ENCODE measurements at places on chromosomes 6 and 20.

DNA sequence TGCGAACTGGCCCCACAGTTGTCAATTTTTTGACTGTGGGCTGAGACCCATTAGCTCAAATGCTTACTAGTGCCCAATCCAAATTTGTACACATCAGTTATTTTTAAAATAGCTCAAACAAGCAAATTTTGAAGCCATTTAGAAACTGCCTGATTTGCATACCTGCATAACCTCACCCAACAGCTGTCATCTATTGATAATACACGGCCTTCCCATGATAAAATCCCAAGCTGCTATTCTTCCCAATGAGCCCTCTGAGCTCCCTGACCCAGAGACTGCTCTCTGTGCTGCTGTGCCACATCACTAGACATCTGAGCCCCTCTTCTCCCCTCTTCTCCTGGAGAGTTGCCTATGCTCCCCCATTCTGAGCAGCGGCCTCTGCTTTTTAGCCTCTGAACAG is 140.5 kb upstream of the EEF1E1 start:
- no peak for DNase-seq

- no peak for DNase-seq
Observed at GRCh38 chr6:133114973-133115372, 126.2 kb upstream of the EYA4 start.

GRCh38 chr6:123064038-123064437 is 68.0 kb downstream of the CLVS2 start:
- no peak for DNase-seq

- no peak for DNase-seq
Observed at GRCh38 chr6:43630980-43631619, 2.0 kb upstream of the GTPBP2 start.

- DNase-seq, result no peak
Observed at GRCh38 chr6:114064862-114065261, 93.9 kb upstream of the HDAC2 start.

DNA sequence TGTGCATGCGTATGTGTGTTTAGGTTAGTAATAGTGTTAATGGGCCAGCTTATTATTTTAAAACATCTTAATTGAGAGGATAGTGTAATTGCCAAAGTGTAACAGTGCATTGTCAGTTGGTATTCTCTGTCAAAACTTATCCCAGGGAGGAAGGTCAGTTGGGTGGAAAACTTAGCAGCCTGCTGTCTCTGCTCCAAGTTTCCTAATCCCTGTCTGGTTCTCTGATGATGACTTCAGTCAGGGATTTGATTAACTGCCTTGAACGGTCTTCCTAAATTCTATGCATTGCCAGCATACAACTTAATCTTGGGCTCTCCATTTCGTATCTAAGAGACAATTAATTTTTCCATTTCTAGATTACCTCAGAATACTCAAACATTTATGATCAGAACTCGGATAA is 51.1 kb downstream of the L3MBTL3 start:
- DNase-seq, result no peak

- no peak for DNase-seq
Observed at GRCh38 chr20:53098621-53099020, 126.5 kb downstream of the TSHZ2 start.

DNA sequence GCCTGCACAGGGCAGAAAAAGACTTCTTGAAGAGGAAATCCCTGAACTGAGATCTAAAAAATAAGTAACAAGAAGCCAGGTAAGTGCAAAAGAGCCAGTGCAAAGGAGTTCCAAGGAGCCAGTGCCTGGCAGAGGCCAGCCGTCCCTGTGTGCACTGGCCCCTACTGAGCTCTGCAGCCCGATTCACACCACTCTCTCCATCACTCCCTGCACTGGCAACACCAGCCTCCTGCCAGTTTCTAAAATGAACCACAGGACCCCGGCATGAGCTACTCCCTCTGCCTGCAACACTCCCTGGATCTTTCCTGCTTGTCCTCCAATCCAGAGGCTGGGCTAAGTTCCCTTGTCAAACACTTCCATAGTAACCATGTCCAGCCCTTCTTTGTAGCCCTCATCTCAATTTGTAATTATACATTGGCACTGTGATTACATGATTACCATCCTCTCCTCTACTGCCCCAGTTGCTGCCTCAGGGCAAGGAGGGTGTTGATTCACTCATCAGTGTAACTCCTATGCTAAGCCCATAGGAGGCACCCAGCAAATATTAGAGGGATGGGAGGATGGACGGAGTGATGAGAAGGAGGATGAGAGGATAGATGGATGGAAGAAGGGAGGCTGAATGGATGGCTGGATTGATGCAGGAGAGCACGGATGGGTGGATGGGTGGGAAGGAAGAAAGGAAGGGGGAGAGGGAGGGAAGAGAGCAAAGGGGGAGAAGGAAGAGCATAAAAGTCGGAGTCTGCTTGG is 49.3 kb downstream of the SIRPA start:
- no peak for DNase-seq

DNA sequence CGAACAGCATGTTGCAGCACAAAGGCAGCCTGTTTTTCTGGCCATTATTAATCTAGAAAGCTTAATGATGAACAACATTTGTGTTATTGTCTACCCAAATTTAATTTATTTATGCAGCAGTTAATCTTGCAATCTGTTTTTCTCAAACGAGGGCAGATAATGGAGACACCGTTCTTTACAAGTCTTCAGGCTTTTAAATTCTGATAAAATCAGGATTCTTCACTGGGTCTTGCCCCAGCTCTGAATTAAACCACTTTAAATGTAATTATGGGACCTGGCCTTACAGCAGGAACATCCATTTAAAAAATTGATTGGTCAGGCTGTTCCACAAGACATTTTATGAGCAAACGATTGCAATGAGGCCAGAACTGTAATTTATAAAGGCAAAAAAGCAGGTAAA is 26.5 kb upstream of the INSM1 start:
- DNase-seq, result no peak

DNA sequence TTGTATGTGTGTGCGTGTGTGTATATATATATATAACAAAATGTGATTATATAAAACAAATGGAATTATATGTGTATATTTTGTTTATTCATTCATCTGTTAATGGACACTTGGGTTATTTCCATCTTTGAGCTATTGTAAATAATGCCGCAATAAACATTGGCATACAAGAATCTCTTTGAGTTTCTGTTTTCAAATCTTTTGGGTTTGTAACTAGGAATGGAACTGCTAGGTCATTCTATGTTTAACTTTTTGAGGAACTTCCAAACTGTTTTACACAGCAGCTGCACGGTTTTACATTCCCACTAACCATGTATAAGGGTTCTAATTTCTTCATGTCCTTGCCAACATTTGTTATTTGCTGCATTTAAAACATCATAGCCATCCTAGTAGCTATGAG is 39.9 kb upstream of the TGM2 start:
- no peak for DNase-seq

- no peak for DNase-seq
Observed at GRCh38 chr6:167401525-167402194, 76.8 kb downstream of the TTLL2 start.

GRCh38 chr6:152170313-152170701 is 362.8 kb downstream of the ESR1 start:
- DNase-seq, result no peak

DNA sequence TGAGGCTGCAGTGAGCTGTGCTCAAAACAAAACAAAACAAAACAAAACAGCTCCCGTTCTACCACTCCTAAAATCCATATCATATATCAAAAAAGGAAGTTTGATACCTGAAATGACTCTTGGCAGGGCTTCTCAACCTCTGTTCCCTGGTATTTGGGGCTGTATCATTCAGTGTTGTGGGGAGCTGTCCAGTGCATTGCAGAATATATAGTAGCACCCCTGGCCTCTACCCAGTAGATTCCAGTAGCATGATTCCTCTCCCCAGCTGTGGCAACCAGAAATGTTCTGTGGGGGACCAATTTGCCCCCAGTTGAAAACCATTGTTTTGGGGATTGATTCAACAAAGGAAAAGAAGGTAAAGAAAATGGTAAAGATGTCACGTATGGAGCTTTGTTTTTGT is 238.9 kb downstream of the PRL start:
- no peak for DNase-seq

DNA sequence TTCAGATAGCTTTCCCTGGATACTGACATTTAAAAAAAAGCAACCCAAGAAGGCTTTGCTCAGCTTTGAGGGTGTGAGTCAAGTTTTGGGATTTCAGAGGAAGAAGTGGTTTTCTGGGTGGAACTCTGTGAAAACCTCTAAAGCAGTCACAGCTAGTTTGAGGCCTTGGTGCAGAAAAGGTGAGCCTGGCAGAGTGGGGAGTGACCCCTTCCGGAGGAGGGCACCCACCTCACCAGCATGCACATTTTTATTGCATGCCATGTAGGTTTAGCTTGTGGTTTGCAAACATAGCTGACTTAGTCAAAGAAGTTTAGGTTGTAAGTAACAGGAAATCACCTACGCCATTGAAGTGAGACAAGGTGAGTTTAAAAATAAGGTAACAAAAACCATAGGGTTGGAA is 146.8 kb upstream of the PMEPA1 start:
- DNase-seq, result no peak

- no peak for DNase-seq
Observed at GRCh38 chr6:548091-548490, 108.8 kb downstream of the HUS1B start.

- DNase-seq, result no peak
Observed at GRCh38 chr20:34883087-34883688, 6.8 kb downstream of the ACSS2 start.

DNA sequence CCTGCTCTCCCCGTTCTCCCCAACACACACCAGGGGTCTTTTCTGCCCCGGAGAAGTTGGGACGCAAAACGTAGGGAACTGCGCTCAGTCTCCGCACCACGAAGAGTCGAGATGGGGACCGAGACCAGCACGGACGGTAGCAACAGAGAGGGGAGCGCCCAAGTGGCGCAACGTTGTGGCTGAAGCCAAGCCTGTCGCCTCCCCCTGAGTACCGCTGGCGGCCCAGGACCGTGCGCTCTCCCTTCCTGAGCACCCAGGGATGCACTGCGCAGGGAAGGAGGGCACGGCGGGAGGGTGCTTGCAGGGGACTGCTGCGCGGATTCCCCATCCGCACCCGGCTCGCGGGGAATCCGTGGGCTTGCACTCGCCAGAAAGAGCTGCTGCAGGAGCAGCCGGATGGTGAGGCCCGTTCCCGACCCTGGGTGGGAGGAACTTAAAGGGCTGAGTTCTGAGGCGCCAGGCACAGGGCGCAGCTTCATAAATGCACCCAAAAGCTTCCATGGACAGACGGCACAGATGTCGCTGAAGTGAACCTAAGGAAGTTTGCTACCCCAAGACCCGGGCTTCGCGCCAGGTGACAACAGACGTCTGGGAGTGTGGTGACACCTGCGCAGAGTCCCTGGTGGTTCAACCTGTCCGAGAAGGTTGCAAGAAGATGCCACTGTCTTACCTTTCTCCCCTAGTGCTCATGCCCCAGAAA is 178.7 kb downstream of the TBXT start:
- DNase-seq, result no peak

- no peak for DNase-seq
Observed at GRCh38 chr6:90025523-90026061, 131.3 kb downstream of the GJA10 start.

DNA sequence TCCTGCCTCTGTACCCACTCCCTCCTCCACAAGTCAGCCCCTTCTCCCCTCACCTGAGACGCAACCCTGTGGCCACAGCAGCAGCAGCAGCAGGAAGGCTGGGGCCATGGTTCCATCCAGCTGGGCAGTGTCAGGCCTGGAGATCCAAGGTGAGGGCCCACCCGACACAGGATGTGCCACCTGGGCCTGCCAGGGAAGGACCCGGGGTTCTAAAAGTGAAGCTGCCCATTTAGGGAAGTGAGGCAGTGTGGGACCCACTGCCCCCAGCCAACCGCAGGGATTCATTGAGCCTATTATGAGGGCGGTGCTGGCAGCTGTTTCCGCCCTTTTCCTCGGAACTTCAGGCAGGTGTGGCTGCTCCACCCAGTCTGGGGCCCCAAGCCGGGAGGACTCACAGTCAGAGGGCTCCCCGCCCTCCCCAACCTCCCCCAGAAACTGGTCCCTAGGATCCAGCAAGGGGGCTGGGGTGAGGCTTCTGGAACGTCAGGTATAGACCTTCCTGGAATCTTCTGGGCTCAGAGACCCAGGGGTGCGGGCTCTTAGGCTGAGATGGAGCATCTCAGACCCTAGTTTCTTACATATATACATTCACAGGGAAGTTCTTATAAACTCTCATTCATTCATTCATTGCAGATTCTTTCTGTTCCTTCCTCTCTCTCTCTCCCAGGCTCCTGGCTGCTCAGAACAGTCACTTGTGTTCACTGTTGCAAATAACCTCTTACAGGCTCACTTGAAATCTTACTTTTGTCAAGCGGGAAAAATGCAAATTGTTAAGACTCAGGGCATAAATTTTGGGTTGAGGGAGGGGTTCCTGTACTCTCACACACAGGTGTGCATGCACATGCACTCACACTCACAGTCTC is at the start of gene TREML2:
Gene TREML2 (minus strand): TSS at position 249 of the 863 bp plus-strand sequence. CDS start 141 bp downstream, at position 108.
- no peak for DNase-seq

- DNase-seq, result no peak
Observed at GRCh38 chr20:43244647-43245046, 54.9 kb upstream of the PTPRT start.

GRCh38 chr6:10676403-10676802 is 18.0 kb downstream of the C6orf52 start:
- DNase-seq, result no peak

Measured in T-helper 22 cell (primary cell).